ENCODE measurements at places on chromosomes 12 and 14.

DNA sequence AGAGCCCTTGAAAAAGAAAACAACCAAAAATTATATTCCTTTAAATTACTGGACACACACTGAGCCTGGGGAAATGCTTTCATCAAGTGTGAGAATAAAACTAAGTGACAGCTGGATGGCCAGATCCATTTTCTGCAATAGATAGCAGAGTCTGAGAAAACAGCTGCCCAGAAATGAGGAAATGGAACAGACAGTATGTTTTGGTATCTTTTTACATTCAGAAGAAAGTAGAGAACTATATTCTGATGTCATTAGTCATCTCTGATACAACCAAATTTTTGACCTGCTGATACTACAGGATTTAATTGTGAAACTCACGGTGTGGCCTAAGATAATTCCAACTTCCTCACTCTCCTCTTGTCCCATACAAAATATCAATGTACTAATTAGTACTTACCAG is 78.2 kb downstream of the HMGA2 start:
- DNase-seq, result no peak

GRCh38 chr12:4025181-4026019 is 152.2 kb upstream of the PARP11 start:
- no peak for DNase-seq

DNA sequence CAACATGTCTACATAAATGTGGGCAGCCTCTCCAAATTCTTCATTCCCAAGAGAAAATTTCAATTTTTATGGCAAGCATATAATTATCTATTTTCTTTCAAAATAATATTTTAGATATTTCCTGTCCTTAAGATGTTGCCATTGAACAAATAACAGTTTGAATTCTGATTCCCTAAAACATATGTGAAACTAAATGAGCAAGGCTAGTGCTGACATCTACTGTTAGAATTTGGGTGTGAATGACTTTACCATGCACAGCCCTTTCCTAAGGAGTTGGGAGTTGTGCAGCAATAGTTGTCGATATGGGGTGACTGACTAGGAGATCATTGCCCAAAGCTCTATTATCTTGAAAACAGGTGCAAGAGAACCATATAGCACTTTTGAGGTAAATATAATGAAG is 108.2 kb upstream of the SLC38A4 start:
- no peak for DNase-seq

DNA sequence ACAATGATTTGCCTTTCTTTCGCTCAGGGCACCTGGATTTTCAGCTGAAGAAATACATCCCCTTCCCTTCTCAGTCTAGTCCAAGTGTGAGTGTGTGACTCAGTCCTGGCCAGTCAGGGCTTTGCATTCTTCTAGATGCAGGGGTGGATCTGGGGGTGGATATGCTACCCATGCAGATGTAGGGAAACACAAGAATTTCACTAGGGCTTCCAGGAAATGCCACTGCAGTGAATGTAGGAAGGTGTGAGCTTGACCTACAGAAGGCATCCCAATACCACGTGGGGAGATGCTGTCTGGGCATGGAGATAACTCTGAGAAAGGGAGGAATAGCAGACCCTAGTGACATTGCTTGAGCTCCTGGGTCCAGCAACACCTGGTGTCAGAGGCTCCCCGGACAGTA is 404.2 kb downstream of the GLT1D1 start:
- no peak for DNase-seq

DNA sequence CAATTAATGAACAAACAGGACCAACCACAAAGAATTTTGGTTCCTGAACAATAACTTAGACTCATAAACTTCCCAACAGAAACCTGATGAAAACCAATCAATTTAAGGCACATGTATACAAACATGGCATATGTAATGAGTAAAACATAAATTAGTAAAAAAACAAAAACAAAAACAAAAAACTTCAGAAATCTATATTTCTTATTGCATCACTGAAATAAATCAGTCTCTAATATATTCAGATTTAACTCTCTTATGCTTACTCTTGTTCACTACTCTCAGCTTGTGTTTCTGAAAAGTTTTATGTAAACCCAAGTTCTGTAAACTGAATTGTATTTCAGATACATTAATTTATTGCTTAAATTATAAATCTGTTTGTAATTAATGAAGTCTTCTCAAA is 233.7 kb downstream of the SLC25A21 start:
- DNase-seq, result no peak

- peak; percentile 13 for DNase-seq
Observed at GRCh38 chr12:98725476-98726247, 80.6 kb downstream of the APAF1 start.

DNA sequence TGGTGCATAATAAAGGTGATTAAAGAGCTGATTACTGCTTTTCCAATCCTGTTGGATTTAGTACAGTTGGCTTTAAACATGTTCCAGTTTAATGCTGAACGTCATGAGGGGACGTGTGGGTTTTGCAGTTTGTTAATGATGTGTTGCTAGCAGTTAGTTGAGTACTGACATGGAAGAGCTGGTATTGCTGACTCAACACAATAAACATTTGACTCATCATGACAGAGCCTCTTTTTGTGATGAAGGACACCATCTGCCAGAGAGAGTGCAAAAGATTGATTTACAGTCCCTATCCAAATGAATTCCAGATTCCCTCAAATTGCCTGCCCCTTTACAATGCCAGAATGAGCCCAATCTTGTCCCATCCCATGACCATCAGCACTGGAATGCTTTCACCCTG is 346.2 kb upstream of the PRICKLE1 start:
- no peak for DNase-seq

DNA sequence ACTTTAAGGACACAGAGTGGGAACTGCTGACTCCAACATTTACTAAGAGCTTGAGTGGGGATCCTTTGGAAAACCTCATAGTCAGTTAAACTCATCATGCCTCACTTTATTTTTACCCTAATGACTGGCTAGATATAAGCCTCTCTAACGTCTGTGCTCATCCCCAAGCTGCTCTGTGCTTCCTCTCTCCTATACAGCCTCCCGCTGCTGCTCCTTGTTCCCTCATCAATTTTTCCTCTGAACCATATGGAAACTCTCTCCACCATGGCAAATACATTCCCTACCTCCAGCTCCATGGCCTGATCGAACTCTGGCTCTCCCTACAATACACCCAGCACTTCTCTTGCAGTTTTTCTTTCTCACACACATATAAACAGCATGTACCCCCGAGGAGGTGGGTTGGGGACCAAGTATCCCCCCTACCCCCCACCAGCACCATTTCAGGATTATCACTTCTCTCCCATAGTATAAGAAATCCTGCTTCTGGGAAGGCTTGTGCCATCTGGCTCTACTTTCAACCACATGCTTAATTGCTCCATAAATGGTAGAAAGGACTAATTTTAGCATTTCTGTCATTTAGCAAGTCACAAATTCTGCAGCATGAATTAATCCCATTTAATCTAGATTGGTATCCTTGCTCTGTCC is 39.2 kb upstream of the DYRK2 start:
- no peak for DNase-seq

DNA sequence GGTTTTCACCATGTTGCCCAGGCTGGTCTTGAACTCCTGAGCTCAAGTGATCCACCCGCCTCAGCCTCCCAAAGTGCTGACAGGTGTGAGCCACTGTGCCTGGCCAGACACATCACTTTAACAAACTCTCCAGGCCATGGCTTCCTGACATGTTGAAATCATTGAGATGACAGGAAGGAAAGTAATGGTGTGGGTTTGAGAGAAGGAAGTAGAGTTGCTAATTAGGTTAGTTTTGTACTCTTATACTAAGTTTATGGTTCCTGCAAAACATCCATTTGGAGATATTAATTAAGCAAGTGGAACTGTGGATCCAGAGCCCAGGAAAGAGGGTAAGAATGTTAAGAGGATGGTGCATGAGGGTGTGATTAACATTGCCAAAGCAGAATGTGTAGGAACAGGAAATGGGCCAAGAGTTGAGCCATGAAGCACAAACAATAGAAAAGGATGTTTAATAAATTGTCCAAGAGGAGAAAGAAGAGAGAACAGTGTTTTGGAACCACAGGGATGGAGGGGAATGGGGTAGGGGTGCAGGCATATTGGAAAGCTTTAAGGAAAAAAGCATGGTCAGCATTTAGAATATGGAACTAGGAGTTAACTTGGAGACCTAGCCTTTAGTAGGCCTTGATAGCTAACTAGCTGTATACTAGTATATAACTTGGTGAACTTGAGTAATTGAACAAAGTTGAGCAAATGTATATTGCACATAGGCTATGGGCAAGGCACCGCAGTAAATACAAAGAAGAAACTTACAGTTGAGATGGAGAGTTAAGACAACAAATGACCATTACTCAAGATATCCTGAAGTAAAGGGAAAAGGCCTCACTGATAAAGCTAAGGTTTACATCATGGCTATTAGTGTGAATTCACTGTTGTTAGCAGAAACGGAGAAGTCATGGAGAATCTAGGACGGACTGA is 91.3 kb upstream of the DNM1L start:
- DNase-seq, result no peak

- no peak for DNase-seq
Observed at GRCh38 chr12:77521508-77522115, 309.1 kb upstream of the NAV3 start.

DNA sequence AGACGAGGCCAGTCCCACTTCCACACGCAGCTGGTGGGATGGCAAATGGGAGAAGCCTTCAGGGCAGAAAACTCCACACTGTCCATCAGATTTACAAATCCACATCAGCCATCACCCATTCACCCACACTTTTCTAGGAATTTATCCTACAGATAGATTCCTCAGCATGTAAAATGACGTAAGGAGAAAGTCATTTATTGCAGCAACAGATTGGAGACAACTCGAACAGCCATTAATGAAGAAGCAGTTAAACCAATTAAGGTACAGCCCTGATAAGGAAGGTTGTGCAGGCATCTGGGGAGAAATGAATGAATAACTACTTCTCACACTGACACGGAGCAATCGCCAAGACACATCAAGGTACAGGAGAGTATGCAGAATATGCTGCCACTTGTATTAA is 26.2 kb downstream of the PRKAB1 start:
- DNase-seq, result no peak

GRCh38 chr12:119432949-119433348 is 98.4 kb downstream of the CCDC60 start:
- DNase-seq, result no peak

Measured in GDM1 (cell line).